Left renal pelvis (tissue), 4 donors: ENCODE measurements at places on chromosomes 3 and 15.

GRCh38 chr3:37701734-37702433 lies 159.8 kb upstream of the CTDSPL start:
- no peak for DNase-seq

DNA sequence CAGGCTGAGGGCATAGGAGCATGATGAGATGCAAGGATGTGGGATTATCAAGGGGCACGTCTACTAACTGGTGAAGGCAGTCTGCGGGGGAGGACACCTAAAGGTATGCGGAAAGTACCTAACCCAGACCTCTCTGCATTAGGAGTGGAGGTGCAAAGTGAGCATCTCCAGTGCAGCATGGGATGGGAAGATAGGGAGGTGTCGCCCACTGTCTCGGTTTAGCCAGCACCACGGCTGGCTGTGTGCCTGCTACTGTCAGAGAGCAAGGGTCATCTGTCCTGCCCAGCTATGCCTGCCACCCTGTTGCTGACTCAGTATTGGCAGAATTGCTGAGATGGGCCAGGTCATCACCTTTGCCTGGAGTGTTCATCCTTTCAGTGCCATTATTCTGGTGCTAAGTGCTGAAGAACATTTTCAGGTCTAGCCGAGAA lies 40.1 kb downstream of the OXNAD1 start:
- no peak for DNase-seq

DNA sequence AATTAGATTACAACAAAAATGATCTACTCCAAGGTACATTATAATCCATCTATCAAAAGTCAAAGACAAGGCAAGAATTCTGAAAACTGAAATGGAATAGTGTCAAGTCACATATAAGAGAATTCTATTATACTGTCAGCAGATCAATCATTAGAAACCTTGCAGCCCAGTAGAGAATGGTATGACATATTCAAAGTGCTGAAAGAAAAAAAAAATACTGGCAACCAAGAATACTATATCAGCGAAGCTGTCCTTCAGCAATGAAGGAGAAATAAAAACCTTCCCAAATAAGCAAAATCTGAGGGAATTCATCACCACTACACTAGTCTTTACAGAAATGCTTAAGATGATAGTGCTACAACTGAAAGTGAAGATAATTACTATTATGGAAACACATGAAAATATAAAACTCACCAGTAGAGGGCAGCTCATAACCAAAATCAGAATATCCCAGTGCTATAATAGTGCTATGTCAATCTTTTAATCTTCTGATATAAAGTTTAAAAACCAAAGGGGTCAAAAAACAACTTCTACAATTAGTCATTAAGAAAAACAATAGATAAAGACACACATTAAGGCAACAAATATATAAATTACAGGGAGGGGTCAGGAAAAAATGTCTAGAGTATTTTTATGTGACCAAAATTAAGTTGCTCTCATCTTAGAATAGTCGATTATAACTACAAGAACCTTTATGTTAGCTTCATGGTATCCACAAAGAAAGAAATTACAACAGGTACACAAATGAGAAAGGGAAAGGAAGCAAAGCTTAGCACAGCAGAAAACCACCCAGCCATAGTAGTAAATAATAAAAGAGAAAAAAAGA lies 190.7 kb upstream of the CNTN6 start:
- no peak for DNase-seq

DNA sequence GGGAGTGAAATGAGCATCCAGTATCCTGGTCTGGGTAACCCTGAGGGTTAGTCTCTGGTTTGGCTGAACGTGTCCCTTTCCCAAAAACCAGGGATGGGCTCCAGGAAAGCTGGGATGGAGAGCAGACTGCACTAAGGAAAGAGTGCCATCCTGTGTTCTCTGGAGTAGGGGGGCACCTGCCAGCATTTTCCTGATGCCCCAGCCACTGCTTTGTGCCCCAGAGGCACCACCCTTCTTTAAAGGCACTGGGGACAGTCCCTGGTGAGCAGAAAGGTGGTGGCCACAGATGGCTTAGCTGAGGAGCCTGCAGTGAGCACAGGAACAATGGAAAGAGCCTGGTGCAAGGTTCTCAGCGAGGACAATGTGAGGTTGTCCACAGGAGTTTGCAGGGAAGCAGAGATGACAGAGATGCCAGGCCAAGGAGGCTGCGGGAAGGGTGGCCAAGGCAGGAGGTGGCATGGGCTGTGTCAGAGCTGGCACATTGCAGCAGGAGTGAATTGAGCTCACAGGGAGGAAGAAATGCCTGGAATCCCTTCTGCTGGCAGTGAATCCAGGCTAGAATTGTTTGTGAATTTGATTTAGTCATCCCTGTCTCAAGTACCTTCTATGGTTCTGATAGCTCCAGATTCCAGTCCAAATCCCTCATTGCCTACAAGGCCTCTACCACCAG lies 39.9 kb downstream of the AMOTL2 start:
- no peak for DNase-seq

- DNase-seq = no peak
These were observed 89.2 kb upstream of the CGNL1 start for GRCh38 chr15:57287123-57287521.

DNA sequence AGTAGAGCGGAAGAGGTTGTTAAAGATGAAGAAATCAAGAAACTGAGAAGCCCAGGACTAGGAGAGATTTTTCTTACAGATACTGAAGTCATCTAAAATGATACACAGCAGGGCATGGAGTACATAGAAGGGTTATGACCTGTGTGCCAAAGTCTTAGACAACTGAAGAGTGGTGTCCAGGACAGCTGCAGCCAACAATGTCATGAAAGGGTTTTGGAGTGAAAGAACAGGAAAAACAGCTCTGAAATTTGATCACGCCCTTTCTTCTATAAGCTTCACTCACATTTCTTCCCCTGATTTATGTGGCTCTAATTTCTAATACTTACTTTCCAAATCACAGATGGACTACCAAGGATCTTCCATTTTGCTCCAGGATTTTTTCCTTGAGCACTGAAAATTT lies 3.0 kb downstream of the CFAP20DC start:
- no peak for DNase-seq

- no peak for DNase-seq
These were observed 599.3 kb upstream of the MDFIC2 start for GRCh38 chr3:70911719-70912118.

DNA sequence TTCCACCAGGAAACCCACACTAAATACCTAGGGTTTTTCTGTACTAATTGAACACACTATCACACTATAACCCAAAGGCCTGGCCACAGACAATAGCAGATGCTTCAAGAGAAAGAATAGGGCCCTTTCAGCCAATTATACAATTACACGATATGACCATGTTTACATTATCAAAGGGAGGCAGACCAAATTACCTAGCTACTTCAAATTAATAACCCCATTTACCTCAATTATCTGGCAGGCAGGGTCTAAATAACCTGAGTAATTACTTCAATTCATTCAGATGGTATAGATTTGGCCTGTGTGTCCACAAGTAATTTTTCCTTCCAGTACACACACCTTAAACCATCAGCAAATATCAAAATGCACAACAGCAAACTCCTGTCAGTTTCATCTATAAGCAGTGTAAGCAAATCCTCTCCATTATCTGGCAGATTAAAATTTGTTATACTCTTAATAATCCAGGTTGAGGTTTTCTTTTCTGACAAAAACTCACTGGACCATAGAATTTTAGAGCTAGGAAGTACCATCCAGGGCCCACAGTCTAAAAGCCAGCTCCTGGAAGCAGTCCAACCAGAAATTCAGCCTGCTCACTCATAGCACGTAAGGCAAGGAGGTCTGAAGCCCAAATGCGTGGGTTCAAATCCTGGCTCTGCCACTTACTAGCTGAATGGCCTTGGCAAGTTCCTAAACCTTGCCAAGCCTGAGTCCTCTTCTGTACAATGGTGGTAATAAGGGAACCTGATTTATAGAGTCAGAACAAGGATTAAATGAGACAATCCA lies 51.8 kb downstream of the RFTN1 start:
- no peak for DNase-seq
